ENCODE measurements at places on chromosomes 2 and 18. TPM values are rescaled to one million over a fixed set of nuclear protein-coding genes. Genes with fewer than 3 reads are reported as not detected.

CCBE1 gene
- total RNA-seq = 1.5 TPM

FHL2 gene
- 45.1 TPM for total RNA-seq

GRCh38 chr2:201483342-201483741, 31.8 kb downstream of the STRADB start:
- no peak for DNase-seq

DNA sequence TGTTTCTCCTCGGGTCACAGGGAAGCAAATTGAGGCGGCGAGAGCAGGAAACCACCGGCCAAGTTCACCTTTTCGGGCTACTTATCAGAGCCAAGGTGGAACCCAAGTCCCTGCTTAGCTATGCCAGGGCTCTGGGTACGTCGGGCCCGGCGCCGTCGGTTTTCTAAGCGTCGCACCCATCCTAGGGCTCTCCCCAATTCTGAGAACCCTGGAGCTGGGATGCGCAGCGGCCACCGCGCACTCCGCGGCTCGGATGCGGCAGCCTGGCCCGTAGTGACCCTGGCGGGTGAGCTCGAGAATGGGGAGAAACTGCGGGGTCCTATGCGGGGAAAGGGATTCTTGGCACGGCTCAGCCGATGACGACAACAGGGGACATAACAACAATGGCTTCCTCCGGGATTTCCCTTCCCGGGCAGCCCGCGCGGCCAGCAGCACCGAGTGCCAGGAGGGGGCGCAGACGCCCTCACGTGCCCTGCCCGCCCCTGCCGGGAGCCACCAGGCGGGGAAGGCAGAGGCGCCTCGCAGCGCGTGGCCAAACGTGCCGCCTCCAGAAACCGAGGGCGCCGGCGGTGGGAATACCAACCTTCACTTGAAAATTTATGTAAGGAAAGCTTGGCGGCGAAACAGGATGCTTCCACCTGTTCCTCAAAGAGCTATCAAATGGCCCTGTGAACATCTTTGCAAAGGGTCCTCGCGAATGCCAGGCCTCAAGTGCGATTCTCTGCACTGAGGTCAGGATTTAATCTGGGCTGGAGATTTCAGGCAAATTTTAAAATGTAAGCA, 2.1 kb upstream of the SLC30A3 start:
- DNase-seq = peak; percentile 51

GRCh38 chr2:133726973-133727372, 158.7 kb upstream of the NCKAP5 start:
- DNase-seq = no peak

GRCh38 chr2:219856602-219857001, 229.2 kb downstream of the SLC4A3 start:
- DNase-seq = no peak

- no peak for DNase-seq
These were observed 53.8 kb downstream of the SMAD7 start for GRCh38 chr18:48896875-48897511.

All from uterus (tissue), 4 donors.